Osteoblast (primary cell): ENCODE measurements at places on chromosomes 1 and 21. TPM values are rescaled to one million over a fixed set of nuclear protein-coding genes. Genes with fewer than 3 reads are reported as not detected.

ACKR1 gene
- not detected in 2 replicates for total RNA-seq

PRPF38B gene
- 14.1 and 19.7 TPM in 2 replicates for total RNA-seq

MEX3A gene
- 0.88 and 1.1 TPM in 2 replicates for total RNA-seq

FCRL6 gene
- not detected in 2 replicates for total RNA-seq

C1orf116 gene
- not detected in 2 replicates for total RNA-seq

GBP2 gene
- total RNA-seq, result 43.3 and 55.0 TPM in 2 replicates

LCK gene
- 0.29 TPM in 1 of 2 replicates, not detected in the other for total RNA-seq

MPZL1 gene
- total RNA-seq, result 189 and 215 TPM in 2 replicates

ZFP69 gene
- total RNA-seq, result 3.6 and 4.4 TPM in 2 replicates

RHD gene
- total RNA-seq, result not detected in 2 replicates

EPRS1 gene
- 203 and 218 TPM in 2 replicates for total RNA-seq

SPOCD1 gene
- total RNA-seq, result 58.6 and 67.8 TPM in 2 replicates

IL19 gene
- not detected in 2 replicates for total RNA-seq

S100A4 gene
- total RNA-seq, result 21.5 and 63.0 TPM in 2 replicates

HCRTR1 gene
- not detected in 2 replicates for total RNA-seq

KDF1 gene
- total RNA-seq, result not detected in 2 replicates

DIO1 gene
- total RNA-seq, result not detected in 2 replicates

NR1I3 gene
- total RNA-seq, result not detected in 2 replicates

HJV gene
- not detected in 2 replicates for total RNA-seq

ERICH3 gene
- not detected in 2 replicates for total RNA-seq

CD101 gene
- total RNA-seq, result under 0.01 TPM in 2 replicates

POU2F1 gene
- total RNA-seq, result 11.6 and 13.6 TPM in 2 replicates

TRIM67 gene
- 0.29 and 0.36 TPM in 2 replicates for total RNA-seq

KCNQ4 gene
- not detected in 2 replicates for total RNA-seq

APCS gene
- total RNA-seq, result not detected in 2 replicates

PRRX1 gene
- 307 and 427 TPM in 2 replicates for total RNA-seq

MTARC2 gene
- total RNA-seq, result 7.7 and 9.4 TPM in 2 replicates

FAM78B gene
- 0.29 and 0.36 TPM in 2 replicates for total RNA-seq

OR10J1 gene
- not detected in 2 replicates for total RNA-seq
